ENCODE measurements at places on chromosomes 3 and 15.

DNA sequence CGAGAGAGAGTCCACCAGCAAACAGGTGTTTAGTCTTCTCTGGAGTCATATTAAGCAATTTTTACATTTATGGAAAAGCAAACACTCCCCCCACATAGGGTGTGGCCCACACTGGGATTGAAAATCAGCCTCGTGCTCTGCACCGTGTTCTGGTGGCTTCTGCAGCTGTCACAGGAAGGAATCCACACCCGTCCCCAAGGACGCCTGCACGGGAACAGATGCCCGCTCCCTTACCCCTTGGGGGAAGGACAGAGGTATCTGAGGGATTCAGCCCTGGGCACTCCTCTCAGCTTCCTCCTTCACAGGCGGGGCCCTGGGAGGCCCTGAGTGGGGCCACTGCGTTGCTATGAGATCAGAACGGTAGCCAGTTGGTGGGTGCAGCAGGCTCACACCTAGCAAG, 27.8 kb downstream of the LIPC start:
- DNase-seq: no peak

GRCh38 chr3:171261487-171261886, 198.7 kb downstream of the TNIK start:
- no peak for DNase-seq

- no peak for DNase-seq
These were observed 1.0 kb upstream of the KLF15 start for GRCh38 chr3:126358038-126358815.

DNA sequence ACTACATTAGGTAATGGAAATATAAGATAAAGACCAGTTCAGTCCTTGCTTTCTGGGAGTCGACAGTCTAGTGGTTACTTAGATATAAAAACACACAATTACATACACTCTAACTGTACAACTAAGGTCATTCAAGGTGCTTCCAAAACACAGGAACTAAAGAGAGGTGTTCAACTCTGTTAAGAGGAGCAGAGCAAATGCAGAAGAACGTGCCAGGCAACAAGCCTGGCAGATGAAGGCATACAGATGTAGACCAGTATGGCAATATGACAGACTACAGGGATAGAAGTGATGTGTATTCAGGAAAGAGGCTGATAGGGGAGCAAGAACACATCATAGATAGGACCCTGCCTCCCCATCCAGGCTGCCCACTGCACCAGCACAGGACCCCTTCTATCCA, 78.3 kb downstream of the CBLB start:
- DNase-seq: no peak

DNA sequence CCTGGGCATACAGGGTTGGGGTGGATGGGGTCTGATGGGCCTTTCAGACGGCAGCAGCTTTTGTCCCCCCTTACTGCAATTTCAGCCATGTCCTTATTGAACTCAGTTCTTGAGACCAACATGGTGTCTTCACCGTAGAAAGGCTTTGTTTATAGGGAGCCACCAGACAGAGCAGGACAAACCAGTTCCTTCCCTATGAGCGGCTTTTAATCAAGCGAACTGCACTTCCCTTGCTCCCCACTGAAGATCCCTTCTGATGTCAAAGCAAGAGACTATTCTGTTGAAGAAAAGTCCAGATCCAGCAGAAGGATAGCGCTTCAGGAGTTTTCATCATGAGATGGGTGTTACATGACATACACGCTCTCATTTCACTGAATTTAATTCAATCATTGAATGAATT, 100.4 kb downstream of the CD47 start:
- no peak for DNase-seq
